ENCODE measurements at places on chromosomes 3 and 15.

DNA sequence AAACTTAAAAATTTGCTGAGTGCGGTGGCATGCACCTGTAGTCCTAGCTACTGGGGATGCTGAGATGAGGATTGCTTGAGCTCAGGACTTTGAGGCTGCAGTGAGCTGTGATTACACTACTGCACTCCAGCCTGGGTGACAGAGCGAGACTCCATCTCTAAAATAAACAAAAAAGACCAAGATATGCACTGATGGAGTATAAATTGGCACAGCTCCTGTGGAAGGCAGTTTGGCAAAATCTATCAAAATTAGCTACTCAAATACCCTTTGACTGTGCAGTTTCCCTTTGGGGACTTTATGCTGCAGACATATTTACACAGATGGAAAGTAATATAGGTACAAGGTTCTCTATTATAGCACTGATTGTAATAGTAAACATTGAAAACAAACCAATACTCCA, 18.1 kb upstream of the U2SURP start:
- DNase-seq = no peak

- DNase-seq = no peak
Observed at GRCh38 chr3:66618066-66618465, 117.2 kb upstream of the LRIG1 start.

DNA sequence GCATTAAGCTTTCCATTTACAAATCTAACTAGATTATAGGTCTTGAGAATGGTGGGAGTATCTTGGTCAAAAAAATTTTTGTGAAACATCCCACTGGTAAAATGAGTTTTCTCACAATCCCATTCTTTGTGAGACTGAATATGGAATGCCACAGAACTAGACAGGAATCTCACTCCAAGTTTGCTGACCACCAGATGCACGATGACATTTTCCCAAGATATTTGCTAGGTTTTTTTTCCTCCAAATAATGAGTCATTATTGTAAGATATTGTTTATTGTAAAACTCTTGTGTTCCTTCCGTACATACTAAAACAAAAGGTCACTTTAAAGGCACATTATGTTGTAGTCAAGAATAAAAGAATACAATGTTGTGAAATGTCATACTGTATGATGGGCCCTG, 53.9 kb downstream of the COPS2 start:
- no peak for DNase-seq

DNA sequence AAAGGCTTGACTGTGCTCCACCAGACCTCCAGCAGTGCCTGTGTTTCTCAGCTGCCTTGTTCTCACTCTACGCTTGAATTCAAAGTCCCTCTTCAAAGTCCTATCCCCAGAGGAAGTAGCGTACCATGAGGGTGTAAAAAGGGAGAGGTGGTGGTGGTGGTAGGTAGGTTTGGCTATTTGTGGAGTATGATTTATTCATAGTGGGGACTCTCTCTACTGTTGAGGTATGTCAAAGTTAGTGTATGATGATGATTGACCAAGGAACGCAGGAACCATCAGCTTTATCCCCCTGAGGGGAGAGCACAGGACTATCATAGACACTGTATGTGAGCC, 137.9 kb downstream of the GHSR start:
- DNase-seq = no peak

- DNase-seq = no peak
Observed at GRCh38 chr3:152309535-152310307, 41.0 kb downstream of the MBNL1 start.

DNA sequence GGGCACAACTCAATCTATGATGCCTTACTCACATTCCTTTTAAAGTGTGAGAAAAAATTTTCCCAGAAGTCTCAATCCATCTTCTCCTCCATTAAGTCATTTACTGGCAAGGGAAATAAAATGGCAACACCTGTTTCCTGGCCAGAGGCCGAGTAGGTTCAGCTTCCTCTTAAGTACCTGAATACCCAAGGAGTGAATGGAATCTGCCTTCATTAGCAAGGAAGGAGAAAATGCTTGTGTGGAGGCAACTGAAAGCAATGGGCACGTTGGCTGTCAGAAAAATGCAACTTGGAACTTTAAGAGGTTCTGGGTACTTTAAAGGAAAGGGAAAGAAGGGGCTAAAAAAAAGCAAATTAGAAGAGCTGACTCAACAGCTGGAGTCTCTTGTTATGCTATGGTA, 423.6 kb upstream of the ARL6 start:
- DNase-seq = no peak

All from GM12892 (cell line).